ENCODE measurements at places on chromosomes 7 and 10.

DNA sequence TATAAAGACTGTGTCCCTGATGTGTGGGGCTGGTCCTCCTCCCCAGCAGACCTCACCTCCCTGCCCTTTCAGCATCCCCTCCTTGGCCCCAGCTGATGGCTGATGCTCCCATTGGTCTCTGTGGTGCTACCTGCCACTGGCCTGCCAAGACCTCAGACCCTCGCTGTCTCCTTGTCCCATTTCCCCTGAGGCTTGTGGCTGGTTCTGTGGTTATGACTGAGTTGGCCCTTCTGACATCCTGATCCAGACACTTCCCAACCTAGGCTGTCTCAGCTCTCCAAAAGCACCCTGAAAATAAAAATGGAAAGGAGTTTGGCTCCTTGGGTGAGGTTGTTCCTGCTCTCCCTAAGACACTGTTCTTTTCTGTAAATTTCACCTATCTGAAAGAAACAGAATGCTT is 214.2 kb downstream of the RPS24 start:
- DNase-seq: no peak

DNA sequence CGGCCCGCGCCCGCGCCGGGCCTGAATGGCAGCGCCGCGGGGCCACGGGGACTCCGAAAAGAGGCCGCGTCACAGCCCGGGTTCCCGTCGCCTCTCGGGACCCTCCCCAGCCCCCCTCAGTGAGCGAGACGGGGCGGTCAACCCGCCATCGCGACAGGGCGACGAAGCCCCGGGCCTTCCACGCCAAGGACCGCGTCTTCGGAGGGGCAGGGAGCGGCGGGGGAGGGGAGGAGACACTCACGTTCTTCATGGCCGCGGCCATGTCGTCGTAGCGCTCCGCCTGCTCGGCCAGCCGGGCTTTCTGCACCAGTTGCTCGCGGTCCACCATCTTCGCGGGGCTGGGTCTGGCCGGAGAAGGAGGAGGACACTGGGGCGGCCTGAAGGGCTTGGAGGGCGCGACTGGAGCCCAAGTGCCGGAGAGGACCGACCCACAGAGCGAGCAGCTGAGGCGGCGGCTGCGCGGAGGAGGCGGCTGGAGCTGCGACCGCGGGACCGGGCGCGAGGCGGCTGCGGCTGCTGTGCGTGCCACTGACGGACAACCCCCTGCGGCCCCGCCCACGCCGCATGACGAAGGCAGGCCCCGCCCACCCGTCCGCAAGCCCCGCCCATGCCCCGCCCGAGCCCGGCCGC is at the start of gene YWHAG:
Gene YWHAG (minus strand): TSS at position 511 of the 630 bp plus-strand sequence. CDS start 183 bp downstream, at position 328.
- DNase-seq: peak; percentile 82

- DNase-seq: no peak
Observed at GRCh38 chr10:33664070-33664469, 329.6 kb upstream of the NRP1 start.

DNA sequence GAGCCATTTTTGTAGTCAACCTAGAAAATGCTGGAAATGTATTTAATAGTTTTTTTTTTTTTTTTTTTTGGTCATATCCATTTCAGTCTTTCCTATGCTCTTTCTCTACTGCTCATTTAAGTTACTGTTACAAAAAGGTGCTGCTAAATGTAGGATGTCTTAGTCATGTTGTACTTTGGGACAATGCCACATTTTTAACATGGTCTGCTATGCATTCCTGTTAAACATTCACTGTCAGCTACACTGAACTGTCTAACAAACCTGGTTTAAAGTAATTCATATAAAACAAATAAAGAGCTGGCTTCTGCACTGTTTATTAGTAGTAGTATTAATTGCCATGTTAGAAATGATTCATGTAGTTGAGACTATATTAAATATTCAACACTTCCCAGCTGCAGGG is 108.6 kb downstream of the NSUN6 start:
- DNase-seq: no peak

DNA sequence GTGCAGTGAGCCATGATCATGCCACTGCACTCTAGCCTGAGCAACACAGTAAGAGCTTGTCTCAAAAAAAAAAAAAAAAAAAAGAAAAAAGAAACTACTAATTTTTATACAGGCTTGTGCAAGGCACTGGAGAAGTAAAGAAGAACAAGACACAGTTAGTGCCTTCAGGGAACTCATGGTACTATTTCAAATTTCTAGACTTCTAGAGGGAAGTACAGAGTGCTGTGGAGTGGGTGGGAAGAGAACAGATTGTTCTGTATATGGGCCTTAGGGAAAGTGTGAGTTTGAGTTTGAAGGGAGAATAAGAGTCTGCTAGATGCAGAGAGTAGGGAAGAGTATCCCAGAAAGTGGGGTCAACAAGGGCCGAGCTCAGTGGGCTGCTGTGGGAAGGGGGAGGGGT is 234.8 kb downstream of the PHTF2 start:
- no peak for DNase-seq

DNA sequence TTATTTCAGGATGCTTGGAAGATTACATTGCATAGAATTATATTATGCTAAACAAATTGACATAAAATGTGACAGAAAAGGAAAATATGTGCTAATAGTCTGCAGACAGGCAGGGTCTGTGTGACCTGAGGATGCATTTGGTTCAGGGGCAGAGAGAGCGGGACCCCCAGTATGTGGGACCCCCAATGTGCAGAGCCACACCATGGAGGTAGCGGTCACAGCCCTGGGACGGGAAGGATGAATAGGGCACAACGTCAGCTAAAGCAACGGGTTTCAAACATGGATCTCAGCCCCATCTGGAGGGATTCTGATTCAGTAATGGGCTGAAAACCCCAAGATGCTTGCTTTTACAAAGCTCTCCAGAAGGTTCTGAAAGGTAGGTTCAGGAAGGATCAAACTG is 251.8 kb upstream of the ADARB2 start:
- no peak for DNase-seq

GRCh38 chr7:4682621-4683042 is 537 bp downstream of the FOXK1 start:
- peak; percentile 8 for DNase-seq

DNA sequence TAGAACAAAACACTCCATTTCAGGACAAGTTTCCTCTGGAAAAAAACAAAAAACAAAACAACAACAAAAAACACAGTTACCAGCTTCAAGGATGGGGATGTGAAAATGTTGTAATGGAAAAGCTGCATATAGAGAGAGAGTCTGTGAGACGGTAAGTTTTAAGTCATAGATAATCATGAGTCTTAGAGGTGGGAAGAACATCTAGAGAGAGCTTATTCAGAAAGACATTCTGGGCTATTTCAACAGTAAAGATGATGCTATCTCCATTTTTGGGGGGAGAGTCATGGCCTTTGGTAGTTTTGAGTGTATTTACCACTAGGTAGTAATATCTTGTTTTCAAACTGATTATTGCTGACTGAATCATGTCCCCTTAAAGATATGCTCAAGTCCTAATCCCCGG is 23.3 kb upstream of the INPP5F start:
- no peak for DNase-seq

DNA sequence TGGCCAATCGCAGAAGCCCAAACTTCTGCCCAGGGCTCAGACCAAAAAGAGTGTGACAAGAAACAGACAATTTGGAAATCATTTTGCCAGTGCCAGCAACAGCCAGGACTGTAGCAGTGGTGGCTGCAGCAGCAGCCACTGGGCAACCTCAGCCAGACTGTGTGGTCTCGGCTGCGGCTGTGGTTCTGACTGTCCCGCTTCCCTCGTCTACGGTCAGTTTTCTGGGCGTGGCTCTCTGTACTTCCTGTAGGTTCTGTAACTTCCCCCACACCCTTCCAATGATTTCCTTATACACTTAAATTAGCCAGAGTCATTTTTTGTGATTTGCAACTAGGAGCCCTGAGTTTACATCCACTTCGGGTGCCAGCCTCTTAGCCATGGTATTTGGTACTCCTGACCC is 39.9 kb downstream of the CYTH3 start:
- DNase-seq: no peak

DNA sequence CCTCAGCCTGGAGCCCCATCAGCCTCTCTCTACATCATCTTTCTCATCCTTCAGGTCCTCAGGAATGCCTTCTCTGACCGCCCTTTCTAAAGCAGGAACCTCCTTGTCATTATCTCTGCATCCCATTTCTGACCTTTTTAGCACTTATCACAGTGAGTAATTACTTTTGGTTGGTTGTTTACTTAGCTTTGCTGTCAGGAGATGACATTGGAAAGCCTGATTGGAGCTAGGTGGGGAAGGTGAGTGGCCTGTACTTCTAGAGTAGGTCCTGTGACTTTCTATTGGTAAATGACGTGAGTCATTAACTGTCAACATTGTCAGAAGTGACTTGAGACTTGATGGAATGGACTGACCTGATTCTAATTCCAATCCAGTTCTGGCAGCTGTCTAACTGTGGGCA is 9.3 kb upstream of the SLC25A13 start:
- no peak for DNase-seq

GRCh38 chr10:125192620-125193019 is 32.3 kb upstream of the CTBP2 start:
- no peak for DNase-seq

- no peak for DNase-seq
Observed at GRCh38 chr7:70317356-70317755, 719.1 kb downstream of the AUTS2 start.

DNA sequence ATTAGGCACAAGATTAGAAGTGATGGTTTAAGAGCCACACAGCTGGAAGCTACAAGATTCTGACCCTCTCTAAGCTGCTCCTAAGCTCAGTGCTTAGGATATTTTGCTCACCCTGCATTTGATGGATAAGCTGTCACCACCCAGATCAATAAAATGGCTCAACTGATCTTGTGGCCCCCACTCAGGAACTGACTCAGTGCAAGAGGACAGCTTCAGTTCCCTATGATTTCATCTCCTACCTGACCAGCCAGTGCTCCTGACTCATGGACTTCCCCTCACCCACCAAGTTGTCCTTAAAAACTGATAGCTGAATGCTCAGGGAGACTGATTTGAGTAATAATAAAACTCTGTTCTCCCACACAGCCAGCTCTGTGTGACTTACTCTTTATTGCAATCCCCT is 833.8 kb downstream of the GRID1 start:
- DNase-seq: no peak

GRCh38 chr7:51316262-51316665 is 345 bp downstream of the COBL start:
- no peak for DNase-seq

- DNase-seq: no peak
Observed at GRCh38 chr7:38274927-38275620, 1.6 kb upstream of the TARP start.

DNA sequence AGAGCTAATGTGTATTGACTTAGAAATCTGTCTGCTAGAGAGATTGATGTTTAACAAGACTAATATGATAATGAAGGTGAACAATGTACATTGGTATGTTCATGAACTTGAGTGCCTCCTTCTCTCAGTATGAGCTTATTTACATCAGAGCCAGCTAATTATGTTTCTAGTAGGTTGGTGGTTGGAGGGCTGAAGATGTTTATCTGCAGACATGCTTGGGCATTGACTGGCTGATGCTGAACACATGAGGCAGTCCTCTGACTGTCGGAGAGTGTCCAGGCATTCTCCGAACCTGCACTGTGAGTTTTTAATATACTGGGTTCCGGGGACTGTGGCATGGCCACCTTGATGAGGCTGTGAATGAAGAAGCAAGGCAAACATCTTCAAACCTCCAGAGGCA is 47.5 kb downstream of the BMPER start:
- no peak for DNase-seq

DNA sequence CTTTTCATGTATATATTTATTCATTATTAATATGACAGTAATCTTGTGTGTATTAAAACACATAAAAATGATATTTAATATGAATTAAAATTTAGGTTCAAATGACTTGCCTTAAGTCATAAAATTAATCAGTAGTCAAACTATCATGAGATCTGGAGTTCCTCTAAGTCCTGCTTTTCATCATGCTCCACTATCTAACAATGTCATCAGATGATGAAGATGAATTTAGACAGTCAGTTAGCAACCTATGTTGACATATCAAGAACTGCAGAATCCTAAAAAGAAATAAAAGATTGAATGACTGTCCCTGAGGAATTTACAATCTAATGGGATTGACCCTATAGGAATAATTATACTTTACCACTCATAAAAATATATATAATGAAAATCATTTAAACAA is 7.1 kb downstream of the CABCOCO1 start:
- no peak for DNase-seq

DNA sequence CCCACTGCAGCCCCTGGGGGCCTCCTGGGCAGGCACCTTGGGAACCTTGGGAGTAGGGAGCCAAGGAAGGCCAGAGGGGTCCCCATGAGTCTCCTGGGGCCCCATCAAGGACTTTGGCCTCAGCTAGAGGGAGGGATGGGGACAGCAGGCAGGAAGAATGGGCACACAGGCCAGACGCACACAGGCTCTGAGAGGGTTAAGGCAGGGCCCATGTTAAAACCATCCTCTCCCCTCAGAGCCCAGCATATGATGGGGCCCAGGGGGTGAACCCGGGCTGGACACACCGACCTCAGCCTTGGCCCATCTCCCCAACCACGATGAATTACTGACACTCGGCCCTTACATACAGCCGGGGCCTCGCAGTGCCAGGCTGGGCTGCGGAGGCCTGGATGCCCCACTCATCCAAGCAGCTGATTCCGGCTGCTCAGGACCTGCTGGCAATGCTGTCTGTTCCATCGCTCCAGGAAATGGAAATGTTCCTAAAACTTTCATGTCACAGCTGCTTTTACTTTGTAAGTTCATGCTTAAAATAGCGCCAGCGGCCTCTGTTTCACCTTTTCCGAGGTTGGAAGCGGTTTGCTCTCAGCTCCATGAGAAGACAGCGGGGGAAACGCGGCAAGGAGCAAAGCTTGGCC is 17.3 kb upstream of the INPP5A start:
- no peak for DNase-seq

- no peak for DNase-seq
Observed at GRCh38 chr10:126068322-126068721, 172.0 kb downstream of the FANK1 start.

- DNase-seq: no peak
Observed at GRCh38 chr10:76779796-76780301, 857.8 kb downstream of the KCNMA1 start.

DNA sequence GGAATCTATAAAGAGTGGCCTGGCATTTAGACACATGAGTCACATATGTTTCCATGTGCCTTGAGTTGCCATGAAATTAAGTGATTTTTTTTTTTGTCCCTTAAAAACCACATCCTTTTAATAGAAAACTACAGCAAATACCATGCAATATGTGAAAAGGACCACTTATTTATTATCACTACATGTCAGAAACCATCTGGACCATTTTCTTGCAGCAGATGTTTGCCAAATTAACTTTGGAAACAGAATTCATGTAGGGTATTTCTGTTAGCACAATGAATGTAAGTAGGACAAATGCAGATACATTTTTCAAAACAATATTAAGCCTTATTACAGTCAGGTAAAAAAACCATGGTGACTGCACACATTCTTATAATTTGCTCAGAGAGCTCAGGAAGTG is 230.6 kb downstream of the REEP3 start:
- DNase-seq: no peak

DNA sequence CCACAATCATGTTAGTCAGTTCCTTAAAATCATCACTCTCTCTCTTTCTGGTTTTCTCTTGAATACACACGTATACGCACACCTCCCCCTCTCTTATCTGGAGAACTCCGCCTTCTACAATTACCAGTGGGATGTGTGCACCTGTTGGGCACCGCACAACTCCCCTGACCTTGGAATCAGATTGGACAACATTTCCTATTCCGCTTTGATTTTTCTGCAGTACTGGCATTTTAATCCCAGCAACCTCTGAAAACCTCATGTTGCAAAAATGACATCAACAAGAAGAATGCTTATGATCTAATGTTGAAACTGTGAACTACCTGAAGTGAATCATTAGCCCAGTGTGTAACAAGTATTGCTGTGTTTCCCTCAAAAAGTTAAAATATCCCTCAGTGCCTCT is 109.6 kb downstream of the KIAA1217 start:
- DNase-seq: no peak
